CD8-positive, alpha-beta memory T cell (primary cell): ENCODE measurements at places on chromosomes 5 and 9.

DNA sequence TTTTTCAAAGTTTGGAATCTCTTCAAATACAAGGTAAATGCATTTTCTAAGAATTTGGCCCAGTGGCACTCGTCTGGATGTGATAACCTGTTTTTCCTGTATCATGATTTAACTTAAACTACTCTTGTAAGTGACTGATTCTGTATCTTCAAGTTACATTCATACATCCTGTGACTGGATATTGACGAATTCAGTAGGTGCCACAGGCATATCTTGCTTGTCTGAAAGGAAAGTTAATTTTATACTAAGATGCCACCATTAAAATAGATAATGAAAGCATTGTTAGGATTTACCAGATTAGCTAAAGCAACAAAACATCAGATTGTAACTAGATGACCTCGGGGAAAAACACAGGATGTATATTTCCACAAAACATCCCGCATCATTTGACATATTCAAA lies 175.3 kb upstream of the ZNF608 start:
- no peak for DNase-seq

DNA sequence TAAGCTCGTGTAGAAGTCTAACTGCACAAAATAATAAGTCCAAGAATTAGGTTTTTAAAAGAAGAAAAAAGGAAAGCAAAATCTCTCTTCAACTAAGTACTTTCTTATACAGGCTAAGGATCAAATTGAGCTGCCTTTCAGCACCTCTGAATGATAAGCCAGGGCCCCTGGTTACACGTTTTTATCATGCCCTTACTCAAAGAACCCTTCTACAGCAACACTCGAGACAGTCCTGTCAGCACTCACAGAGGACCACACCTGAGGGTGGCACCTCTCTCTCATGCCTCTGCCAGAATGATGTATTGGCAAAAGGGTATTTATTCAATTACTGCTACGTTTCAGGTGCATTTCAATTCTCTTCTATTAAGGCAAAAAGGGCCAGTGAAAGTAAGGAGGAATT lies 150.5 kb downstream of the BNC2 start:
- DNase-seq = no peak

- no peak for DNase-seq
Measured at GRCh38 chr5:179271821-179272325, 73.4 kb downstream of the ADAMTS2 start.

- no peak for DNase-seq
Measured at GRCh38 chr9:110926828-110927487, 111.3 kb downstream of the LPAR1 start.

GRCh38 chr5:122756264-122756911 lies 18.5 kb upstream of the SNX2 start:
- no peak for DNase-seq

- no peak for DNase-seq
Measured at GRCh38 chr5:140560227-140560626, 3.0 kb upstream of the SRA1 start.

DNA sequence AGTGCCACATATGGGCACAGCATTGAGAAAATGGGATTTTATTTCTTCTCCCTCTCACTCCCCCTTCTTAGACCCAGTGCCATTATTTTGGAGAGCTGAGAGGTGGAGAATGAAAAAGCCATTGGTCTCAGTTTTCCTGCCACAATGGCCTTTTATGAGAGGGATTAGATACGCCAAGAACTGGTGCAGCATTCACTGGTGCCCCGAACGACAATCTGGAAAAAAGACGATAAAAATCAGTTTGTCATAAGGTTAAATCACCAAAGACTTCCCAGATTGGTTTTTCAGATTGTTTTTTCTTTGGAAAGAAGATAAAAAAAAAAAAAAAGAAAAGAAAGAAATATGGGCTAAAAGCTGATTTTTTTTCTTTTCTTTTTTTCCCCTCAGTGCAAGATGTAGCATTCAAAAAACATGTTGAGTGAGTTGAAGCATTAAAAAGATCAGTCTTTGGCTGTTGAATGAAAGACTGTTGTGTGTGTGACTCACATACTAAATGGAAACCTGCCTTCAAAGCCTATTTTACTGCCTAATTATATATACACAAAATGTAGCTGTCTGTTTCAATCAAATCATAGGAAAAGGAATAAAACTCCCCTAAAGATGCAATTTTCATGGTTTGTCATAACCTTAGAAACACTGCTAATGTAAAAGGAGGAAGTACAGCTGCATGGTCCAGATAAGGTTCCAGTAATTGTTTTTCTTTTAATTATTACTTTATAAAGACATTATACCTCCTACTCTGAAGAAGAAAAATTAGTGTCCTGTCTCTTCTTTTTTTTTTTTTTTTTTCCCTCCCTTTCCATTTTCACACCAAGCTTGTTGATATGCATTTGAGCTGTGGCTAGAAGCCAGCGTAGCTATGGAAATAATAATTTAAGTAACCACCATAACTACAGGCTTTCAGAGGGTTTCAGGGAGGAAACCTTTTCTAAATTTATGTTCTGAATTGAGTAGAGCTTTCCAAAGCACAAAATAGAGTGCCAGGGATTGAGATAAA lies 27.2 kb upstream of the ZNF608 start:
- DNase-seq = no peak

DNA sequence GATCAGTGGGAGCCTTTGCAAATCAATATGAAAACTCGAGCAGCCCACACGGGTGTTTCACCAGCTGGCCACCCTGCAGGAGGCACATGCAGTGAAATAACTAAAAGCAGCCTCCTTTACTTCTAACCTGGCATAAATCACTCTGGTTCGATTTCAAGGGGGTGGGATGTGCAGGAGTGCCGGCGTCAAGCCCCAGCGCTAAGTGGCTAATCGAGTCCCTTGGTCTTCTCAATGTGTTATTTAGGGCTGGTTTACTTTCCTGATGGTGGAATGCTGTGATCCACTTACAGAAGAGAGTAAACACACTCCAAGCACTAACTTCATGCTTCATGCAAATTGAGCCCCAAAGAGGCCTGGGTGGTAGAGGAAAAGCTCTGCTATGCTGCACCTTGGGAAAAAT lies 109.4 kb downstream of the TMEM174 start:
- DNase-seq = no peak

GRCh38 chr9:101574731-101575333 lies 19.9 kb downstream of the PPP3R2 start:
- no peak for DNase-seq

DNA sequence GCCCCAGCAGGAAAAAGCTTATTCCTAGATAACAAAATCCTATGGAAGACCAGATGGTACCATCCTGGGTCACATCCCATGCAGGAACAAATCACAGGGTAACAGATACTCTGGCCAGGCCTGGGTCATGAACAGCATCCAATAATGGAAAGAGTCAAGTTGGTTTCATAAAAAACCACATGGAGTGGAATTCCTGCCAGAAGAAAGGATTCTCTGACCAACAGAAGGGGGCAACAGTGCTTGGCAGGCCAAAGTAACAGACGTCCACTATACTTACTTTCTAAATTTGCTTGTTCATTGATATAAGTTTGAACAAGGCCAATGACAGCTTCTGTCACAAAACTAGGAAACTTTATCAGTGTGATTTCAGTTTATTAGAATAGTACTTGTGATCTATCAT lies 273.5 kb downstream of the ARRDC3 start:
- no peak for DNase-seq

DNA sequence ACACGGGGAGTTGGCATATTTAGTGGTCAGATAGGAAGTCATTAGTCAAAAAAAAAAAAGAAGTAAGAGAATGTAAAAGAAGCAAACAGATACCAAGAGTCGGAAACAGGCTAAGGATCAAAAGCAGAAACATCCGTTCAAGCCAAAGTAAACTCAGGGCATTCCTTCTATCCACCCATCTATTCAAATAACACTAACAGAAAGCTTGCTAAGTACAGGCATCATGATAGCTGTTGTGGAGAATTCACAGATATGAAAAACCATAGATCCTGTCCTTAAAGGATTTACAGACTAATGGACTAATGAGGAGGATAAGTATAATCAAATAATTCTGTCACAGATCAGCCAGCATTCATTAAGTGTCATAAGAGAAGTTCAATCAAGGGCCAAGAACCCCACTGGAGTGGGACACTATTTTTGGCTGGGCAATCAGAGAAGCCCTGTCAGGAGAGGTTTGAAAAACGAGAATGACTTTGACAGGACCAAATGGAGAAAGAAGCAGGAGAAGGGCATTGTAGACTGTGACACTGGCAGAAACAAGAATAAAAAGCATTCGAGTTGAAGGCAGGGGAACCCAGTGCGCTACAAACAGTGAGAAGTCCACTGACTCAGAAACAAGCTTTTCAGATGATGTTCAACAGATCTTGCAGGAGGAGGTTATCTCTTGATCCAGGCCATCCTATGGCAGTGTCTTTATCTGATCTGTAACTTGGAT lies 154.2 kb upstream of the TSLP start:
- DNase-seq = no peak
